ENCODE measurements at places on chromosomes 13 and 19.

DNA sequence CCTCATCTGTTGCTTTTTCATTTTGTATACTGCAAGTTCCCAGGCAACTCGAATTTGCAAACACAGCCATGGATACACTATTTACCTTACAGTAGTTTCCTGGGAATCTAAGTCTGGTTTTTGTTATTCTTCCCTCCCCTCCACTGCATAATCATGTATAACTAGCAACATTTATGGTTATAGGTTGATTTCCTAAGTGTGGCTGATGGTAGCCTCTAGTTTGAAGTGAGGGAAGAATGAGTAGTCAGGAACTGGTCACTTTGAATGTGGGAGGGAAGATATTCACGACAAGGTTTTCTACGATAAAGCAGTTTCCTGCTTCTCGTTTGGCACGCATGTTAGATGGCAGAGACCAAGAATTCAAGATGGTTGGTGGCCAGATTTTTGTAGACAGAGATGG, at the start of gene KCNRG:
TSS of gene KCNRG (plus strand) at position 187 of the 400 bp plus-strand sequence. CDS start at position 237, 50 bp downstream.
- no peak for DNase-seq

- DNase-seq, result no peak
These were observed 1874.1 kb upstream of the PRR20A start for GRCh38 chr13:55266644-55267043.

DNA sequence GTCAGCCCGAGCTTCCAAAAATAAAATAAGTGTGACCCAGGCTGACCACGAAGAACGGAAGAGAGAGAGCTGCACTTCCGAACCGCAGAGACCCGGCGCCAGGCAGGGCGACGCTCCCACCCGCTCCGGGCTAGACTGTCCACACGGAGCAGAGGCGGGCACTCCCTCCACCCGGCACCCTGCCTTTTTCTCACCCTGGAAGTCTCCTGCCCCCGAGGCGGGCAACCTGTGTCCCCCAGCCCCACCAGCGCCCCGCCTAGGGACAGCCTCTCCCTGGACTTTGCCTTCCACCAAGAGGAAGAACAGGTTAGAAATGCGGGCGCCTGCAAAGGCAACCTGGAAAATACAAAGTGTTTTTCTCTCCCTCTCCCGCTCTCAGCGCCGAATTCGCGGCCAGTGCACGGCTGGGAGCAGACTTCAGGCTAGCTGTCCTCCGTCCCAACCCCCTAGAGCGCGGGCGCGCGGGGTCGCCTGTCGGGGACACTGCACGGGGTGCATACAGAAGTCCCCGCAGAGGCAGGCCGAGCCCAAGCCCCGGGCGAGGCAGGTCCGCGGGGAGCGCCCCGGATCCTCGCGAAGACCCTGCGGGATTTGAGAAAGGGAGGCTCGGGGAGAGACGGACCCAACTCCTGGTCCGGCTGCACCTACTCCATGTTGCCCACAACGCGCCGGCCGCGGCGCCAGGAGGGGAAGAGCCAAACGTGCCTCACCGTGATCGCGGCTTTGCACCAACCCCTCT, 845 bp downstream of the SPRY2 start:
- no peak for DNase-seq

GRCh38 chr13:58300974-58301681, 669.6 kb downstream of the PCDH17 start:
- DNase-seq, result no peak

- no peak for DNase-seq
These were observed 8.5 kb downstream of the ZNF557 start for GRCh38 chr19:7078008-7078407.

DNA sequence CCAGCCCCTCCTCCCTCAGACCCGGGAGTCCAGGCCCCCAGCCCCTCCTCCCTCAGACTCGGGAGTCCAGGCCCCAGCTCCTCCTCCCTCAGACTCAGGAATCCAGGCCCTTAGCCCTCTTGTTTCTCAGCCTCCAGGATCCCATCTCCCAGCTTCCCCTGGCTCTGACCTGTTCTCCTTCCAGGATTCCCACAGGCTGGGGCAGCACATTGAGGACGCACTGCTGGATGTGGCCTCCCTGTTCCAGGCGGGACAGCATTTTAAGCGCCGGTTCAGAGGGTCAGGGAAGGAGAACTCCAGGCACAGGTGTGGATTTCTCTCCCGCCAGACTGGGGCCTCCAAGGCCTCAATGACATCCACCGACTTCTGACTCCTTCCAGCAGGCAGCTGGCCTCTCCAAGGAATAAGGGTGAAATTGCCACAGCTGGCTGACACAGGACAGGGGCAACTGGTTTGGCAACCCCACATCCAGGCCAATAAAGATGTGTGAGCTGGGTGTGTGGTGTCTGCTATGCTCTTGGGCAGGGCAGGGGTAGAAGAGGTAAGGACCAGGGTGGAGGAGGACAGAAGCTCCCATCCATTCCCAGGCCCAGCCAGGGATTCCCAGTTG, 22.4 kb downstream of the CPT1C start:
- no peak for DNase-seq

DNA sequence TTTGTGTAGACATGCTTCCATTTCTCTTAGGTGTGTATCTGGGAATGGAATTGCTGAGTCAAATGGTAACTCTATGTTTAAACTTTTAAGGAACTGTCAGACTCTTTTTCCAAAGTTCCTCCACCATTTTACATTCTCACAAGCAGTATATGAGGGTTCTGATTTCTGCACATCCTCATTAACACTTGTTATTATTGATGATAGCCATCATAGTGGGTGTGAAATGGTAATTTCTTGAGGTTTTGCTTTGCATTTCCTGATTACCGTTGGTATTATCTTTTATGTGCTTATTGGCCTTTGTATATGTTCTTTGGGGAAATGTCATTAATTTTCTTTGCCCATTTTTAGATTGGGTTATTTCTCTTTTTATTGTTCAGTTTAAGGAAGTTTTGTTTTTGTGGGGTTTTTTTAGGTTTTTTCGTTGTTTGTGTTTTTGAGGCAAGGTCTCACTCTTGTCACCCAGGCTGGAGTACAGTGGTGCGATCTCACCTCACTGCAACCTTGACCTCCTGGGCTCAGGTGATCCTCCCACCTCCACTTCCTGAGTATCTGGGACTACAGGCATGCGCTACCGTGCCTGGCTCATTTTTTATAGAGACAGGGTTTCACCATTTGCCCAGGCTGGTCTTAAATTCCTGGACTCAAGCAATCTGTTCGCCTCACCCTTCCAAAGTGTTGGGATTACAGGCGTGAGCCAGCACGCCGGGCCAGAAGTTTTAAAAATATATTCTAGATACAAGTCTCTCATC, 34.3 kb downstream of the NAA16 start:
- no peak for DNase-seq

- peak; percentile 62 for DNase-seq
These were observed at the start of gene SYT5 for GRCh38 chr19:55179606-55180484. Gene SYT5 (minus strand): TSS chr19:55180289. CDS start chr19:55179041, 1,248 bp downstream.

- DNase-seq, result no peak
These were observed 26.9 kb downstream of the TMED1 start for GRCh38 chr19:10808937-10809649.

GRCh38 chr13:62337109-62337880, 921.6 kb upstream of the PCDH20 start:
- DNase-seq, result no peak

DNA sequence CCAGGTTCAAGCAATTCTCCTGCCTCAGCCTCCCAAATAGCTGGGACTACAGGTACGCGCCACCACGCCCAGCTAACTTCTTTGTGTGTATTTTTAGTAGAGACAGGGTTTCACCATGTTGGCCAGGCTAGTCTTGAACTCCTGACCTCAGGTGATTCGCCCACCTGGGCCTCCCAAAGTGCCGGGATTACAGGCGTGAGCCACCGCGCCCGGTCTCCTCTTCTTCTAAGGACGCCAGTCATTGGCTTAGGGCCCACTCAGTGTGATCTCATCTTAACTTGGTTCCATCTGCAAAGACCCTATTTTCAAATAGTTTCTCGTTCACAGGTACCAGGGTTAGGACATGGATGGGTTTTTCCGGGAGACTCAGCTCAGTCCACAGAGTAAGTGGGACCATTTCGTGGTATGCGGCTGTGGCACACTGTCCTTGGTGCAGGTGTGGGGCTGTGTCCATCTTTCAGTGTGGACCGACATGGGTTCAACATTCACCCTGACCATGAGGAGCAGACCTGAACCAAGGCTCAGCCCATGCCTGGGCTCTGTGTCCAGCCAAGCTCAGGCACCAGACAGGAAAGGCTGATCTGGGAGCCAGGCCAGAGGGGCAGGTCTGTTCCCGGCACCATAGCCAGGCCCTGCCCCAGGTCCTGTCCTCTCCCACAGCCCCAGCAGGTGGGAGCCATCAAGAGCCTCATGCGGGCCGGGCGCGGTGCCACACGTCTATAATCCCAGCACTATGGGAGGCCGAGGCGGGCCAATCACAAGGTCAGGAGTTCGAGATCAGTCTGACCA, 2.8 kb upstream of the MKNK2 start:
- no peak for DNase-seq

DNA sequence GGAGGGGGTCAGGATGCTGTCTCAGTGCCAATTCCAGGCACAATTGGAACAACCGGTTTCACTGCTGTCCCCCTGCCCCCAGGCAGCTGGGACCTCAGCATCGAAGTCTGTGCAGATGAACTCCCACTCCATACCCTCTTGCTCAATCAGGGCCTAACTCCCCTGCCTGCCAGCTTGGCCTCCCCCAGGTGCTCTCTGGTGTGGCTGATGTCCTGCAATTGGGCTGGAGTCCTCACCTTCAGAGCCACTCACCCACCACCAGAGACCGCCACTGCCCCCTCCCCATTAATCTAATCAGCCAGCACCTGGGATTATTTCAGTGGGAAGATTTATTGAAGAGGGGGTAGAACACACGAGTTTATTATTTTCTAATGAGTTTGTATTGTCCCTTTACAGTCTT, 118.8 kb downstream of the MIPEP start:
- no peak for DNase-seq

GRCh38 chr19:6103894-6104293, 6.4 kb downstream of the RFX2 start:
- no peak for DNase-seq
